Ascending aorta (tissue), 2 donors: ENCODE measurements at places on chromosomes 4 and X. TPM values are rescaled to one million over a fixed set of nuclear protein-coding genes. Genes with fewer than 3 reads are reported as not detected.

Gene RTL9
- total RNA-seq, result not detected

DNA sequence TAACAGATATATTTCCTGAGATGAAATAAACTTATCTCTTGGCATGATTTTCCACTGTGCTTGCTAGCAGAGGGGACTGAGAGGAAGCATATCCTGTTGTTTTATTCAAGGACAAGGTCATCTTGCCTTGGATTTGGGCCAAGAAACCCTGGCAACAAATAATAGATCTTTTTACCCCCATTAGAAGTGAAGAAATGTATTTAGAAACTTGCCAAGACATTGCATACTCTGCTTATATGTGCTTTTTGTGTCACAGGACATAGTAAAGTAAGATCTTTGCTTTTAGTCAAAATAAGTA lies 170.2 kb downstream of the RAPGEF2 start:
- no peak overlapping the region for H3K27ac ChIP-seq
- no peaks in the 10 kb centered on the region for H3K4me1 ChIP-seq
- no peaks in the 10 kb centered on the region for H3K27me3 ChIP-seq
- no peak overlapping the region for H3K4me3 ChIP-seq
- H3K36me3 ChIP-seq, result no peaks in the 10 kb centered on the region
- no peak for DNase-seq

DNA sequence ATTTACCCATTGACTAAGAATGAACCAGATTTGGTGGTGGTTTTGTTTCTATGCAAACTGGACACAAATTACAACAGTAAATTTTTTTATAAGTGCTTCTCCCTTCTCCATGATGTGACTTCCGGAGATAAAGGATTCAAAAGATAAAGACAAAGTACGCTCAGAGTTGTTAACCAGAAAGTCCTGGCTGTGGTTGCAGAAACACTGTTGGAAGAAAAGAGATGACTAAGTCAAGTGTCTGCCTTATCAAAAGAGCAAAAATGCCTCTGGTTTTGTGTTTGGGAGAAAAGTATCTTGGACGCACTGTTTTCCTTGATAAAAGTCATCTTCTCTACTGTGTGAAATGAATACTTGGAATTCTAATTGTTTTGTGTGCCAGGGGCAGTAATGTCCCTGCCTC lies 213.4 kb downstream of the GC start:
- H3K27ac ChIP-seq, result no peak overlapping the region
- H3K4me3 ChIP-seq, result no peak overlapping the region
- DNase-seq, result no peak
- no peaks in the 10 kb centered on the region for H3K27me3 ChIP-seq
- no peaks in the 10 kb centered on the region for H3K4me1 ChIP-seq

GRCh38 chr4:80142394-80143306 lies 54.7 kb upstream of the PRDM8 start:
- H3K27me3 ChIP-seq, result no peaks in the 10 kb centered on the region
- no peak overlapping the region for H3K27ac ChIP-seq
- no peaks in the 10 kb centered on the region for H3K36me3 ChIP-seq
- no peak for DNase-seq
- H3K4me3 ChIP-seq, result no peak overlapping the region
- no peaks in the 10 kb centered on the region for H3K4me1 ChIP-seq

DNA sequence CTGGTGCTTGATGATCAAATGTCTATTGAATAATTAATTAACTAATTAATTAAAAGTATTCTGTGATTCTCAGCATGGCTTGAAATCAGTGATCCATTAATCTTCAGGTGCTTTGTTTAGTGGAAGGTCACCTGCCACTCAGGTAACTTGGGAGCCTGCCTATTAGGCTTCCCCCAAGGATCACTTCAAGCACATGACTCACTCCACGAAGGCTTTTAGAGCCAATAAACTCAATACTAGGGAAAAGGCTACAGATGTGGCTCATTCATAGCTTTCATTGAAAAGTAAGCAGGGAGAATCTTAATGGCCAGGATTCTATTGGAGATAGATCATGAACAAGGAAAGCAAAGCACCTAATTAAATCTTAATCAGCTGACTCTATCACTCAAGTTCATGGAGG lies 21.3 kb downstream of the AREG start:
- no peak for DNase-seq
- no peaks in the 10 kb centered on the region for H3K36me3 ChIP-seq
- no peaks in the 10 kb centered on the region for H3K4me1 ChIP-seq
- no peak overlapping the region for H3K27ac ChIP-seq
